ENCODE measurements at places on chromosomes 4 and X.

DNA sequence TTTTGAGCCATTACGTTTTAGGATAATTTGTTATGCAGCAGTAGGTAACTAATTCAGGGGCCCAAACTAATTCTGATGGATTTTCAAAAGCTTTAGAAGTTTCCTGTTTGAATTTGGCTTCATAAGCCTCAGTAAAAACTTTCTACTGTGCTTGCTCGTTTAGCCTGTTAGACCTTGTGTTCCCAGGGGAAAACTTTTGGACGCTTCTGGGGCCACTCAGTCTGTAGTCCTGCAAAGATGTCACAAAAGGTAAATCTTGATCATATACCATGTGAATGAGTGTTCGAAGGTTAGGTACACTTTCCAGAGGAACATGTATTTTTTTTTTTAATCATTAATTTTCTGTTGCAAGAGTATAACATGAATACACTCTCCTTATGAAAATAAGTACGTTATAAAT lies 70.7 kb downstream of the SUPT20HL2 start:
- no peak for DNase-seq

DNA sequence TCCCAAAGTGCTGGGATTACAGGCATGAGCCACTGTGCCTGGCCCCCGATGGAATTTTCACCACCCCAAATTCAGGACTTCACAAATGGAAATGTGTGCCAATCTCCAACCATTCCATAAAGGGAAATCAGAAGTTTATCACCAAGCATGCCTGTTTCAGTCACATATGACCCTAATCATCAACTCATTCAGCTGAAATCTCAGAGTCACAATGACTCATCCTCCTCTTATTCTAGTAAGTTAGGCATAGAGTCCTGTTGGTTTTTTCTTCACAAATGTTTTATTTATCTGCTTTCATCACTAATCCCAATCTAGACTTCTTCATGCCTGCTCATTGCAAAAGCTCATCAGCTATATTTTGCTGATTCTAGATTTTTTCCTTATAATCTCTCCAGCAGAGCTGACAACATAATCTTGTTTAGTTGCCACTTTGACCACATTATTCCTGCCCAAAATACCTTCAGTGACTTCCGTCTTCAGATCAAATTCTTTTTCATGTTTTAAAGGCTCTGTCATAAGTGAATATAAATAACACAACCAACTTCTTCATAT lies 83.3 kb downstream of the SLC7A11 start:
- no peak for DNase-seq

GRCh38 chr4:152369203-152369901 lies 166.5 kb downstream of the FBXW7 start:
- DNase-seq = no peak

GRCh38 chr4:131052646-131053045 lies 1956.7 kb downstream of the C4orf33 start:
- DNase-seq = no peak

GRCh38 chr4:6019316-6020263 lies 1.4 kb upstream of the C4orf50 start:
- DNase-seq = no peak

- no peak for DNase-seq
These were observed 201.5 kb upstream of the JADE1 start for GRCh38 chr4:128608006-128608405.

DNA sequence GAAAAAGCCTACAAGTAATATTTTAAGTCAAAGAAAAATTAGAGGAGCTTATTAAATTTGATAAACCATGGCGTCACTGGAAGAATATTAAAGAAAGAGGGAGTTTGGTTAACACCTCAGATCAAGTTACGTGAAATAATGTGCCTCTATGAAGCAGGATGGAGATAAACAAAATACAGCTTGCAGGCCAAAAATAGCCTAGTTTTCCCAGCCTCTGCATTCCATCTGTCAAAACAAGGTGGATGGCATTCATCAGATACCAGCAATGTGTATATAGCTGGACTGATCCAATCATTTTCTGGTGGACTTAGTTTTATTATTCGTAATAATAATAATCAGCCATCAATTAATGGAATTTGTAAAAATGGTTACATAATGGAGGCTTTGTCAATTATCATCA lies 230.7 kb downstream of the NR3C2 start:
- no peak for DNase-seq

DNA sequence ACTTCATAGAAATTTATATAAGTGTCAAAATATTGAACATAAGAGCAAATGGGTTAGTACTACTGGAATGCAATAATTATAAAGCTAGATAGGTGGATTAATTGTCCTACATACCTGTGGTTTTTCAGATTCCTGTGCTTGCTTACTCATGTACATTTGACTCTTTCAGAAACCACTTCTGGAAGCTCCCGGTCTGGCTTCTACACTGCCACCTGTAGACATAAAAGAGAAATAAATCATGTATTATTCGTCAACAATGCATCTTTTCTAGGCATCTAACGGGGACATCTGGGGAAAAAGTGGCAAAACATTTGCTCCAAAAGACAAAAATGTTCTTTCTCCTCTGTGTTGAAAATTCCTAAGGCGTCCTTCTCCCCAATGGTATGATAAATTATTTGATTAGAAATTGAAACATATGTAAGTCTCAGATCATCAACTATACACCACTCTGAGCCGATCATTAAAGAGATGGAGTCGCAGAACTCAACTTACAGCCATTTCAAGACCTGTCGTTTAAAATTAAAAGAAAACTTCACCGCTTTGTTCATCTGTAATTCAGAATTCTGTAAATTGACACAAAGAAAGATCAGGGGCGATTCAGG lies 648.7 kb upstream of the DIPK2B start:
- DNase-seq = no peak

DNA sequence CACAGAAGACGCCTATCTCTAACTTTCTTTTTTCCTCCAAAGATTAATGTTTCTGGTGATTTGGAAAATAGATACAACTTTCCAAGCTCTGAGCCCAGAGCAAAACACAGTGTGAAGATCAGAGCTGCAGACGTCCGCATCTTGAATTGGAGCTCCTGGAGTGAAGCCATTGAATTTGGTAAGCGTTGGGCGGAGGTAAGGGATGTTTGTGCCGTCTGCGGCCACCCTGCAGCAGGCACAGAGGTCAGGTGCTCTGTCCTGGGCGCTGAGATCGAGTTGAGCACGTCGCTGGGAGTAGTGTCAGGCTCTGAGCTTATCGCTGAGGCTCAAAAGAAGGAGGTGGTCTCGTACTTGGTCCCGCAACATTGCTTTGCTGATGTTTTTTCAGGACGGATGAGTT lies 31.8 kb downstream of the CSF2RA start:
- no peak for DNase-seq

DNA sequence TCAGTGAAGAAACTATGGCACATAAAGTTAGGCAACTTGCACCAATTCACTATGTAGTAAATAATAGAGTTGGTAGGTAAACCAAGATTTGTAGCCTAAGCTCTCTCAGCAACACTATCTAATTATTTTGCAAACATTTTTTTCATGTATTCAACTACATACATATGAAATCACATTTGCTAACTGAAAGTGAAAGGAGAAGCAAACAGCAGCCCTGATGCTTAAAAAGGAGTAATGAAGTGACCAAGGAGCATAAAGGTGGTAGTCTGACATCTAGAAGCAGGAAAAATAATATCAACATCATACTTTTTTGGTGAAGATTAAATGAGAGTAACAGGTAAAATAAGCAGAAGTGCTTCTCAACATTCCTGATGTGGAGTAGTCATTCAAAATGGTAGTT lies 603.7 kb downstream of the GRXCR1 start:
- DNase-seq = no peak

DNA sequence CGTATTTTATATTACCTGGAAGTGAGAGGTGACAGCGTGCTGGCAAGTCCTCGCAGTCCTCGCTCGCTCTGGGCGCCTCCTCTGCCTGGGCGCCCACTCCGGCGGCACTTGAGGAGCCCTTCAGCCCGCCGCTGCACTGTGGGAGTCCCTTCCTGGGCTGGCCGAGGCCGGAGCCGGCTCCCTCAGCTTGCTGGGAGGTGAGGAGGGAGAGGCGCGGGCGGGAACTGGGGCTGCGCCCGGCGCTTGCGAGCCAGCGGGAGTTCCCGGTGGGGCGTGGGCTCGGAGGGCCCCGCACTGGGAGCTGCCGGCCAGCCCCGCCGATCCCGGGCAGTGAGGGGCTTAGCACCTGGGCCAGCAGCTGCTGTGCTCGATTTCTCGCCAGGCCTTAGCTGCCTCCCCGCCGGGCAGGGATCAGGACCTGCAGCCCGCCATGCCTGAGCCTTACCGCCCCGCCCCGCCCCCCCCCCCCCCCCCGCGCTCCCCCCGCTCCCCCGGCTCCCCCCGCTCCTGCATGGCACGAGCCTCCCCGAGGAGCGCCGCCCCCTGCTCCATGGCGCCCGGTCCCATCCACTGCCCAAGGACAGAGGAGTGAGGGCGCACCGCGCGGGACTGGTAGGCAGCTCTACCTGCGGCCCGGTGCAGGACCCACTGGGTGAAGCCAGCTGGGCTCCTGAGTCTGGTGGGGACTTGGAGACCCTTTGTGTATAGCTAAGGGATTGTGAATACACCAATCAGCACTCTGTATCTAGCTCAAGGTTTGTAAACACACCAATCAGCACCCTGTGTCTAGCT lies 298.9 kb upstream of the MAGEB16 start:
- no peak for DNase-seq

GRCh38 chr4:11483046-11483445 lies 54.4 kb upstream of the HS3ST1 start:
- no peak for DNase-seq

- DNase-seq = no peak
These were observed 133.9 kb downstream of the AFAP1 start for GRCh38 chr4:7805533-7806337.

GRCh38 chr4:104930298-104930697 lies 216.4 kb upstream of the TET2 start:
- no peak for DNase-seq

DNA sequence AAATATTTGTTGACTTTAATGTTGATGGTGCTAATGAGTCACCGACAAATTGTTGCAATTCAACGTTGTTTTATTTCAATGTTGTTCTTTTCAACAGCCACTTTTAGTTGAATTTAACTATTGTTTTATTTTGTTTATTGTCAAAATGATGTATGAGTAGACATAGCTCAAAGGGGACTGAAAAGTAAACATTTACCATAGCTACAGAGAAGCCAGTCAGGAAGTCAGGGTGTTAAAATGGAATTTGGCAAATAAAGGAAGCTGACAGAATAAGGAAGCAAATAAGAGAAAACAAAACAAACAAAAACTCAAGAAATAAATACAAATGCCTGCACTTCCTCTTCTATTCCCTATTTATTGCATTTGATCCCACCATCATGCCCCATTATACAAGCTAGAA lies 648.4 kb upstream of the HTR2C start:
- DNase-seq = no peak

DNA sequence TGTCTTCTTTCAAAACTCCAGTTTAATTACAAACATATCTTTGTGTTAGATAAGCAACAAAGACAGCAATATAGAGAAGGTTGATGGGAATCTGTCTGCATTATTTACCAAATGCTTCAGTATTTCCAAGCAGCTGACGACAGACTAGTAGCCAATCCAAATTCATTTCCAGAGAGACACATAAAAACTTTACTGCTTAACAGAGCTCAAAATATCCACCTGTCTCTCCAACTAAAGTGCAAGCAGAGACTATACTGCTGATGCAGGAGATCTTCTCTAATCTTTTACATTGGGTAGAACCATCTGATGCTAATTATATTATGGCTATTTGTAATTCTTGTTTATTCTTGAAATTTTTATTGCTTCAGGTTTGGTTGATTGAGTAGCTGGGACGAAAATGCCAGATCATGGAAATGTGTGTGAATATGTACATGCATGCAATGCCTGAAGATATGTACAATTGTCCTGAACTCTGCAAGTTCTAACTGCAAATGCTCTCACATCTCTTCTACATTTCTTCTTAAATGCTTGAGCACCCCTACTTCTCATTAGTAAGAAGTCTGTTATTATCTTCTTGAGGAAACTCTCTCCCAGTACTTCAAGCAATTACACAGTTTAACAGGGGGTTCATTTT lies 200.0 kb downstream of the PDHA2 start:
- no peak for DNase-seq

- DNase-seq = peak; percentile 66
These were observed 102.5 kb upstream of the MID1 start for GRCh38 chrX:10722851-10723250.

GRCh38 chrX:44267116-44267515 lies 76.4 kb downstream of the EFHC2 start:
- DNase-seq = no peak

DNA sequence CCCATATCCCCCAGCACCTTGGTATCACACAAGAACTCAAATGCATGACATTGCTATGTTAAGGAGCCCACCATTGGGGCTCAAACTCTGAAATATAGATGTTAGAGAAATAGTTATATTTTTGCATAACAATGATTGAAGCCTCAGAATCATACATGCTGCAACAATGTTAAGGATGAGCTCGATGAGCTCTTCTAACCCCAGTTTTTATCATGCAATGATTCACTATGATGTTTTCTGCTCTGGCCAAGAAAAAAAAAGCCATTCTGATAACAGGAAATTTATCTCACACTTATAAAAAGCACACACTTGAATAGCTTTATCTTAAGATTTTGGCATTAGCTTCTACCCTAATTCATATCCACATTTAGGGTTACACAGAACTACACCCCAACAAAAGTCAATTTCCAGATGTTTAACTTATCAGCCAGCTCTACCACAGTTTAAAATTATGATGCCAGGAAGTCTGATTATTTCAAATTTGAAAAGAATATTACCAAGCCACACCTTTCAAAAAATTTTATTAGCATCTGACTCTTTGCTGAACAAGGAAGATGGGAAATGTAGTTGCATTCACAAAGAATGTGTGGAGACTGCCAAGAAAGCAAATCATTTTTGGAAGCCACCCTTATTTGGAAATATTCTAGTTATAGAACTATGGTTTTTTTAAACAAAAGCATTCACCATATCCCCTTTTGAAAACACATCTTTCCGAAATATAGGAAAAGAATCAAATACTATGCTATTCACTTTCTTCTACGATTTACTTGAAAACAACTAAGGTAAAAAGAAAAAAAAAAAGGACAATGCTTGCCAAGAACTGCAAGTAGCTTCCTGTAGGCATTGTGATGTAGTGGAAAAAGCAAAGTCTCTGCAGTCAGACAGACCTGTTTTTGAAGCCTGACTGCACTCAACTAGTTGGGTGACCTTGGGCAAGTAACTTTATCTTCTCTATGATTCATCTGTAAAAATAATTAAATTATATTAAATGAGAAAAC lies 100.8 kb upstream of the PLS3 start:
- no peak for DNase-seq

DNA sequence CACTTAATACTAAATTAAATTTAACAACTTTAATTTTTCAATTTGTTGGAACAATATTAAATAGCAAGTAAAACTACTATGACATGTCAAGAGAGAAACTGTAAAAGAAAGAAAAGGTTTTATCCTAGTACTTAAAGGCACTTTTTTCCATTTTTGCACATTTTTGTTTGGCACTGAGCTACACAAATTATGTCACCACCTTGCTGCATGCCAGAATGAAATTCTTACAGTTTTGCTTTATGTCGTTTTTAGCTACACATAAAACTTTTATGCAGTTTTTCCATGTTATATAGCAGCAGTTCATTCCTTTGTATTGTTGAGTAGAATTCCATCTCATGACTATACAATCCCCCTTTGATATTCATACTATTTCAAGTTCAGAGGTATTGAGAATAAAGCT lies 99.1 kb upstream of the RXFP1 start:
- DNase-seq = no peak

GRCh38 chr4:48725414-48725813 lies 54.7 kb downstream of the FRYL start:
- no peak for DNase-seq
